A549 treated with CpdA at 1 μM for 4 hours (cell line): ENCODE measurements at places on chromosomes 5 and 9. TPM values are rescaled to one million over a fixed set of nuclear protein-coding genes. Genes with fewer than 3 reads are reported as not detected.

The ZDHHC11 gene
- 14.3 to 19.6 TPM (median 18.0 TPM) in 5 replicates for total RNA-seq

The MEGF10 gene
- not detected in 5 replicates for total RNA-seq

The ANKRD31 gene
- total RNA-seq = 0.03 to 0.12 TPM (median 0.07 TPM) in 5 replicates

The TNC gene
- total RNA-seq = 0.83 to 1.3 TPM (median 1.1 TPM) in 5 replicates

The SLC6A7 gene
- total RNA-seq = 0.01 to 0.07 TPM in 2 of 5 replicates, not detected in the others

The SLC36A3 gene
- not detected in 5 replicates for total RNA-seq

The GPR150 gene
- total RNA-seq = 0.07 to 0.15 TPM (median 0.08 TPM) in 4 of 5 replicates, not detected in the other

The SNCAIP gene
- total RNA-seq = 0.05 TPM in 1 of 5 replicates, not detected in the others

The PPP3R2 gene
- total RNA-seq = not detected in 5 replicates

The C6 gene
- not detected in 5 replicates for total RNA-seq

The AJM1 gene
- total RNA-seq = 3.1 to 4.3 TPM (median 4.0 TPM) in 5 replicates

The CNOT8 gene
- total RNA-seq = 35.9 to 45.7 TPM (median 38.2 TPM) in 5 replicates

The BTNL8 gene
- total RNA-seq = not detected in 5 replicates

The FGF18 gene
- total RNA-seq = 0.19 to 0.56 TPM (median 0.40 TPM) in 5 replicates

The SLC34A3 gene
- total RNA-seq = 0.07 to 0.13 TPM (median 0.08 TPM) in 5 replicates

The IL13 gene
- 0.07 TPM in 1 of 5 replicates, not detected in the others for total RNA-seq

The IL31RA gene
- total RNA-seq = 1.3 to 2.0 TPM (median 1.9 TPM) in 5 replicates

The SLC27A6 gene
- 0.05 TPM in 1 of 5 replicates, not detected in the others for total RNA-seq

The EPB41L4A gene
- total RNA-seq = 1.3 to 2.1 TPM (median 1.5 TPM) in 5 replicates

The FOXD4 gene
- total RNA-seq = 0.29 to 0.59 TPM (median 0.53 TPM) in 5 replicates

The FGF10 gene
- total RNA-seq = not detected in 5 replicates

The PCA3 gene
- total RNA-seq = not detected in 5 replicates

The PCDHA3 gene
- 0.74 to 1.1 TPM (median 0.91 TPM) in 5 replicates for total RNA-seq

The PCDHB16 gene
- 0.05 to 0.10 TPM (median 0.08 TPM) in 4 of 5 replicates, not detected in the other for total RNA-seq

The PHYHD1 gene
- 0.13 TPM in 1 of 5 replicates, not detected in the others for total RNA-seq

The HAVCR2 gene
- total RNA-seq = 0.29 to 0.57 TPM (median 0.52 TPM) in 5 replicates

The ROPN1L gene
- 1.9 to 2.7 TPM (median 2.3 TPM) in 5 replicates for total RNA-seq

The SAXO1 gene
- not detected in 5 replicates for total RNA-seq

The ZNF300 gene
- 2.3 to 3.1 TPM (median 2.6 TPM) in 5 replicates for total RNA-seq

The SLC6A3 gene
- total RNA-seq = 0.05 to 0.14 TPM (median 0.08 TPM) in 5 replicates

The KCNV2 gene
- total RNA-seq = not detected in 5 replicates

The TLX3 gene
- not detected in 5 replicates for total RNA-seq

The IFNK gene
- total RNA-seq = not detected in 5 replicates

The CMYA5 gene
- 0.10 to 0.24 TPM (median 0.22 TPM) in 5 replicates for total RNA-seq

The APBA1 gene
- total RNA-seq = 0.10 to 0.43 TPM (median 0.33 TPM) in 5 replicates

The CDC25C gene
- total RNA-seq = 10.5 to 13.4 TPM (median 12.5 TPM) in 5 replicates

The SREK1IP1 gene
- total RNA-seq = 6.8 to 11.0 TPM (median 8.2 TPM) in 5 replicates

The NOXA1 gene
- total RNA-seq = 1.0 to 1.5 TPM (median 1.5 TPM) in 5 replicates

The C5orf47 gene
- total RNA-seq = 0.02 TPM in 1 of 5 replicates, not detected in the others

The INSL6 gene
- not detected in 5 replicates for total RNA-seq

The IRX1 gene
- total RNA-seq = not detected in 5 replicates

The FAM200C gene
- 2.0 to 2.6 TPM (median 2.1 TPM) in 5 replicates for total RNA-seq

The FAM174A gene
- 10.0 to 17.1 TPM (median 14.4 TPM) in 5 replicates for total RNA-seq
